ENCODE measurements at places on chromosomes 11 and 22.

- DNase-seq = peak; percentile 2
These were observed 120.2 kb upstream of the TBCEL start for GRCh38 chr11:120903686-120904085.

- DNase-seq = no peak
These were observed 16.7 kb downstream of the MMP7 start for GRCh38 chr11:102513869-102514268.

DNA sequence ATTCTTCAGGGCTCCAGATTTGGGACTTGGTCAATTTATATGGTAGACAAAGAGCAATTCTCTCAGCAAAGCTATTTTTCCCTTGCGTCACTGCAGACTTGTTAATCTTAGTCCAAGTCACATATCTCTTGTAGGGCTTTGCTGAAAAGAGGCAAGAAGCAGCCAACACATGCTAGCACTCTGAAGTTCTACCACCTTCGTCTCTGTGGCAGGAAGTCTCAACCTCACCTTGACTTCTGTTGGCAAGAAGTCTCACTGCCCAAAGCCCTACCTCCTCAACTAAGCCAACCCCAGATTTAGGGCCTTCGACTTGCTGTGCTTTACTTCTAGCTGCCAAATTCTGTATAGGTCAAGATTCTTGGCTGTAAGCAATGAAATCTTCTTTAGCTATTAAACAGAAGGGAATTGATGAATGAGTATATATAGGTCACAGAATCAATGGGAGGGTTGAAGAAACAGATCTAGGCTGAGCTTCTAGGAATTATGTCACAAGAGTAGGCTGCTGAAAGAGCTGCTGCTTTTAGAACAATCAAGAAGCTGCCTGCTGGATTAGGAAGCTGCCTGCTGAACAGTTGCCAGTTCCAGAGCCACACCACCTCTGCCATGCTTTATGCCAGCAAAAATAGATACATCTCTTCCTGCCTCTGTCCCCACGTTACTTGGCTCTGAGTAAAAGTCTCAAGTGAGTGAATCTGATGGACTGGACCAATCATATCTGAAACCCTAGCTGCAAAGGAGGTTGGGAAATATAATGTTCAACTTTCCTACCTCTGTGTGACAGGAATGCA, 17.6 kb upstream of the NCR3LG1 start:
- DNase-seq = no peak

DNA sequence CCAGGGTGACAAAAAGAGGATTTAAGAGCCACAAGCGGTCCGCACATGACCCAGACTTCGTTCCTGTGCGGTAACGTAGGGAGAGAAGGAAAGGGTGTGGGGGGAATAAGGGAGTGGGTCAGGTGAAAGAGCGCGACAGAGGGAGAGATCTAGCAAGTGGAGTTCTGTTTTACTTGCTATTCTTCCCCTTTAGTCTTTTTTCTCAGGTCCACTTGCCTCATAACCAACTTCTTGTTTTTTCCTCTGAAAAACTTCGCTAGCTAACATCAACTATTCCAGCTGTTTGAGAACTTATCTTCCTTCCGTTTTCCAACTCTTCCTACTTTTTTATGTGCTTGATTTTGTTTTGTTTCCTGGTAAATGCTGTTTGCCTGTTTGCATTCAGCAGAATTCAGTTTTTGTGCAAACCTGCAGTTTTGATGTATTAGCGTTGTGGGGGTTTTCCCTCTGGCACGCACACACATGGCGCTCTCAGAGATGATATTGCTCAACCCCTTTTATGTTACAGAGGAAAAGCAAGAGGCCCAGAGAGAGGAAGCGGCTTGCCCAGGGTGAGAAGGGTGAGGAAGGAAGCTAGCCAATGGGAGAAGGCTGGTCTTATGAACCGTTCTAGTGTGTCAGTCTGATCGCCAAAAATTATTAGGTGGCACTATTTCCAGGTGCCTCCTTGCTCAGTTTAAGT, 592 bp upstream of the CTSC start:
- peak; percentile 92 for DNase-seq

GRCh38 chr11:28466506-28466905, 358.3 kb downstream of the METTL15 start:
- no peak for DNase-seq

DNA sequence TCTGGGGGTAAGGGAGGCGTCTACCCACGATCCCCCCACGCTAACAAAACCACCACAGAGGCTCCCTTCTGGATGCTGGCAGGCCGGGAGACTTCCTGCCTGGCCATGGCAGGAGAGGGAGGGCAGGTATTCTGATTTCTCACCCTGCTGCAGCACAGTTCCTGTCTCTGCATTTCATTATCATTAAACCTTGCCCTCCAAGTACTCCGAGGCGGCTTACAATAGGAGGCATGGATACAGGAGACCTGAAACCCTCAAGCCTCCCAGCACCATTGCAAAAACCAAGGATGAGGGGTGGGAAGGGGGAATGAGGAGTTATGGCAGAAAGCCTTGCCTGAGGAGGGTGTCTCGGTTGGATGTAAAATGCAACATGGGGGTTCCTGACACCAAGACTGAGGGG, 44.1 kb upstream of the MN1 start:
- no peak for DNase-seq

DNA sequence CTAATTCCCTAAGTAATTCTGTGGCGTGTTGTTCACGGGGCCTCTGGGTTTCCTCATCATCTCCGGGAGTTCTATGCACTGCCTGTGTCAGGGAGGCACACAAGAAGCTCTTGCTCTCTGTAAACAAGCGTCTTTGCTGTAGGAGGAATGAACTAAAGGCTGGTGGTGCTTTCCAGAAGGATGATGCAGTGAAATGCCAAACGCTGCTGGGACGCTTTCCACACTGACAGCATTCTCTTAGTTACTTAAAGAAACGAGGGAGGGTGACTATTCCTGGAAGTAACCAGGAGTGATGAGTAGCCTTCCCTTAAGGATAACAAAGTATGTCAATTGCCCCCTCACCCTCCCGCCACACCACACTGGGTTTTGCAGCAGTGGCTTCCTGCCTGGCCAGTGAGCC, 38.5 kb upstream of the NUP50 start:
- DNase-seq = no peak

DNA sequence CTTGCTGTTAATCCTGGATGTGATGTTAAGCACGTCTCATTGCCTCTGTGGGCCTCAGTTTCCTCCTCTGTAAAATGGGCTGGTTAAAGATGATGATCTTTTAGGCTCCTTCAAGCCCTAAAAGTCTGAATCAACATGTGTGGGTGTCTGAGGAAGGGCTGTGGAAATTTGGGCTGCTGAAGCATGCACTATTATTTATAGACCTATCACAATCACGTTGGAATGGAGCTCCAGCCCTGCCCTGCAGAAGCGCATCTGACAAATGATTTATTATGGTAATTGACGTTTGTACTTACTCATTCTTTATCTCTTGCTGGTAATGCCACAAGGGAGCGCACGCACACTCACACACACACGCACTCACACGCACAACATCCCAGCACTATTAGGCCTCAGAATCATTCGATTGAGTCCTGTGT, 20.4 kb downstream of the P2RX3 start:
- DNase-seq = peak; percentile 60

- DNase-seq = no peak
These were observed 134.0 kb downstream of the KIF18A start for GRCh38 chr11:27973851-27974536.

DNA sequence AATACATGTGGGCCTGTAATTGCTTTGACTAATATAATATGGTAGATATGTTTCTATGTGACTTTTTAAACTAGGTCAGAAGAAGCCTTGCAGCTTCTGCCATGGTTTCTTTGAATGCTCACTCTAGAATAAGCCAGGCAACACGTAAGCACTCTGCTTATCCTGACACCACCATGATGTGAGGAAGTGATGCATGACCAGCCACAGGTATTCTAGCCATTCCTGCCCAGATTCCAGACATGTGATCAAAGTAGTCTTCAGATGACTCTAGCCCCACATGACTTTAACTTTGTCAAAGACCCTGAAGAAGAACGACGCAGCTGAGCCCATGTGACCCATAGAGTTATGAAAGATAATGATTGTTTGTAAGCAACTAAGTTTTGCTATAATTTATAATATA, 276.1 kb upstream of the NCAM1 start:
- no peak for DNase-seq

- DNase-seq = no peak
These were observed 15.3 kb downstream of the NPAT start for GRCh38 chr11:108206969-108207682.

DNA sequence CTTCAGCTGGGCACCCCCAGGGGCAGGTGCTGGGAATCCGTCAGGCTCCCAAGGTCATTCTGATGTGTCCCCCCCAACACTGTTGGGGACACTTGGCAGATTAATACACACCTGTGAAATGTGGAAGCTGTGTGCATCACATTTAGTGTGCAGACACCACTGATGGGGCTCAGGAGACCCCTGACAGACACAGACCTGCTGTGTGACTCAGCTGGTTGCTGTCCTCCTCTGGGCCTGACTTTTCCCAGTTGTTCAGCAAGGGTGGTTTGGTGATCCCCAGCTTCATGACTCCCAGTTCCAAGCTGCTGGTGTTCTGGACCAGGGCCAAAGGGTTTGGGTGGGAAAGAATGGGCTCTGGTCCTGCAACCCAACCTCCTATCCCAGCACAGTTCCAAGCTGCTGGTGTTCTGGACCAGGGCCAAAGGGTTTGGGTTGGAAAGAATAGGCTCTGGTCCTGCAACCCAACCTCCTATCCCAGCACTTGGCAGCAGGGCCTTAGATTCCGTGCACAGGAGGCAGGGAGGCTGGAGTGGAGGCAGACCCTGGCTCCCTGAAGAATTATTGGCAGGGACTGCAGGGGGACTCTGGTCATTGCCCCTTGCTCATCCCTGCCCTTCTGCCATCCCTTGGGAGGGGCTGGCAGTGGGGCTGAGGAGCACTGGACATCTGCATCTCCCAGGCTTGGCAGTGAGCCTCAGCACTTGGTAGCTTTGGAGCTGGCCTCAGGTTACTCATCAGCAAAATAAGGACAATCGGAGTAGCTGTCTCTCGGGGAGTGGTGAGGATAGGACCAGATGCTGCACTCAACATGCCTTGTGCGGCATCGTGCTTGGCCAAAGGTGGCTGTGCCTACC, 8.4 kb upstream of the OMP start:
- no peak for DNase-seq

GRCh38 chr11:2523821-2524391, 79.1 kb downstream of the KCNQ1 start:
- no peak for DNase-seq

GRCh38 chr11:91932151-91932821, 292.3 kb upstream of the FAT3 start:
- DNase-seq = no peak

GRCh38 chr11:69156235-69156639, 502 bp downstream of the SMIM38 start:
- DNase-seq = no peak

- DNase-seq = peak; percentile 94
These were observed 2.2 kb upstream of the TUT1 start for GRCh38 chr11:62593434-62594044.

GRCh38 chr11:84719935-84720577, 907.1 kb downstream of the DLG2 start:
- DNase-seq = no peak

DNA sequence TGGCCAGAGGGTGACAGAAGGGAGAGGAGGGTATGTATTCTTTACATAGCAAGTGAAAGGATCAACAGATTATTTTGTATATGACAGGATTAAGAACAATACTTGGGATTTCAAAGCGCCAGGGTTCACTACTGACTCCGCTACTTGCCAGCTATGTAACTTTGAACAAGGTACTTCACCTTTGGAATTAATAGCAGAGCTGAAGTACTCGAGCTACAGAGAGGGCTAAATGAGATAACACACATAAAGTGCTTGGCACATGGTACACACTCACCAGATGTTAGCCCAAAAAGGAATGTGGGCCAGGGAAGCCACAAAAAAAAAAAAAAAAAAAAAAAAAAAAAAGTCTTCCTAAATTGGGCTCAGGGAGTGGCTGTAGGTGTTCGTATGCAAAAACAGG, 408.4 kb downstream of the BUD13 start:
- DNase-seq = no peak

GRCh38 chr11:126391970-126392632, 36.6 kb downstream of the ST3GAL4 start:
- peak; percentile 67 for DNase-seq

GRCh38 chr11:62128835-62129234, 5.0 kb downstream of the INCENP start:
- no peak for DNase-seq

GRCh38 chr11:57248780-57249383, 11.8 kb upstream of the APLNR start:
- DNase-seq = peak; percentile 43

DNA sequence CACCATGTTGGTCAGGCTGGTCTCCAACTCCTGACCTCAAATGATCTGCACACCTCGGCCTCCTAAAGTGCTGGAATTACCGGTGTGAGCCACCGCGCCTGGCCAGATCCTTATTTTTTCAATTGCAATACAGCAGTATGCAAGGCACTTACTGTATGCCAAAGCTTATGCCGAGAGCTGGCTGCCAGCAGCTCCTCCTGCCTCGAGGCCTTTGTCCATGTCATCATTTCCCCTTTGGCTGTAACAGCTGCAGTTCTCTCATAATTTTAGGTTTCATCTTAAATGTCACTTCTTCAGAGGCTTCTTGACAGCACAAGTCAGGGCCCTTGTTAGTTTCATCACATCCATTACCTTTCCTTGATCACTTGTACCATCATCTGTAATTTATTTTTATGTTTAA, 1.5 kb upstream of the SREBF2 start:
- peak; percentile 67 for DNase-seq

GRCh38 chr11:1757861-1758610, 5.7 kb downstream of the CTSD start:
- no peak for DNase-seq

DNA sequence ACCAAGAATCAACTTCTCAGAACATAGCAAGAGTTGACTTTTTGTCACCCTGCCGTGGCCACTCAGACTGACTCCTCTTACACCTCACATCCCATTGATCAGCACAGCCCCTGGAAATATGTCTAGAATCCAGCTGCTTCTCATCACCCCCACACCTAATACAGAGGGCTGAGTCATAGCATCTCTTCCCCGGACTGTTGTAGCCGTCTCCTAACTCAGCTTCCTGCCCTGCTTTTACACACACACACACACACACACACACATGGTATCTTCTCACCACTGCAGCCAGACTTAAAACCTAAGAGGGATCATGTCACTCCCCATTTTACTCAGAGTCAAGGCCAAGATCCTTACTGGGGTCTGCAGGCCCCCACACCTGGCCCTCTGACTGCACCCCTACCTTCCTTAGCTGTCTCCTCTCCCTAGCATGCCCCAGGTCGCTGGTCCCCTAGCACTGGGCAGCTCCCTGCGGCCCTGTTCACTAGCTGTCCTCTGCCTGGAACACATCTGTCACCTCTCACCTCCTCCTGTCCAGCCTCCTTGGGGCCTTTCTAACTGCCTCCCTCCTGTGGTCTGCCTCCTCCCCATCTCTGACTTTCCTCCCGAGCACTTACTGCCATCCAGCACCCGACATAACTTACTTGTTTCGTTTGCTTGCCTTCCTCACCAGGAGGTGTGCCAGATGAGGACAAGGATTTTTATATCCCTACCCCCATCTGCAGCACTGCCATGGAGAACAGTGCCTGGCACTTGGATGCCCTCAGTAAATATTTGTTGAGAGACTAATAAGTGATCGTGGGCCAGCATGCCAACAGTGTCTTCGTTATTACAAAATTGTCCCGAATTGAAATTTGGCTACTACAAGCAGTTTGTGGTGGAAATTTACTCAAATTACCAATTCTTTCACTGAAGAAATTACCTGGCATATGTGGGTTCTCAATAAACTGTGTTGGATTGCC, 61.9 kb downstream of the BMAL1 start:
- DNase-seq = peak; percentile 49

GRCh38 chr11:71096751-71097388, 155.5 kb downstream of the SHANK2 start:
- DNase-seq = no peak
